ENCODE measurements at places on chromosomes 6 and 20. TPM values are rescaled to one million over a fixed set of nuclear protein-coding genes. Genes with fewer than 3 reads are reported as not detected.

DNA sequence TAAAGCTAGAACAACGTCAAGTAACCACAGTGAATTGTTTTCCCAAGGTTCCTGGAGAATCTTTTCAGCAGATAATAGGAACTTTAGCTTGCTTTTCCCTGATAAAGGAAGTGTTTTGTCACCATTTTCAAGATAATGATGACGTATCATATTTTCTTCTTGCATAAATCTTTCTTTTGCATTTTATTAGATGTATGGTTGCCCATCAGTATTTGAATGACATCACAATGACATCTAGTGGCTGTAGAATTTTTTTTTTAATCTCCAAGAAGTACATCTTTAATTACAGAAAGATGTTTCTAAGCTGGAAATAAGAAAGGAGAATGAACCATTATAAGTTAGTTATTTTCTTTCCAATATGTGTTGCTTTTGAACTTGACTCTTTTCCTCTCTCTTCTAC, 83.0 kb downstream of the CENPW start:
- DNase-seq, result no peak

- DNase-seq, result peak; percentile 77
These were observed 483 bp upstream of the SERPINB1 start for GRCh38 chr6:2842139-2842552.

Gene CCN6
- not detected for total RNA-seq

DNA sequence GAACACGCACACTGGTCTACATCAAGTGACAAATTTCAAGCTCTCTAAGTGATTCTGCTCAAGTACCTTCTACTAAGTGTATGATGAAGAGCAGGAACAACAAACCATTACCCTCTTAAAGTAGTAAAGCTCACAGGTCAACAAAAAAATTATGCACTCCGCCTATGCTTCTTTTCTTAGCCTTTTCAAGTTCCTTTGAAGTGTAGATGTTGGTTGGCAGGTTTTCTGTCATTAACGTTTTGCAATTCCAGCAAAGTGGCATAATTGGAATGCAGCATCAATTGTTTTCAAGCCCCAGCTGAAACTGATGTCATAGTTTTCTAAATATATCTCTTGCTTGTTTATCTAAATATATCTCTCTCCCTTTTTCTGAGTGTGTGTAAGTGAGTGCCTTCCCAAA, 396.9 kb upstream of the EYS start:
- no peak for DNase-seq

- no peak for DNase-seq
These were observed 62.4 kb downstream of the JAG1 start for GRCh38 chr20:10611357-10611756.

DNA sequence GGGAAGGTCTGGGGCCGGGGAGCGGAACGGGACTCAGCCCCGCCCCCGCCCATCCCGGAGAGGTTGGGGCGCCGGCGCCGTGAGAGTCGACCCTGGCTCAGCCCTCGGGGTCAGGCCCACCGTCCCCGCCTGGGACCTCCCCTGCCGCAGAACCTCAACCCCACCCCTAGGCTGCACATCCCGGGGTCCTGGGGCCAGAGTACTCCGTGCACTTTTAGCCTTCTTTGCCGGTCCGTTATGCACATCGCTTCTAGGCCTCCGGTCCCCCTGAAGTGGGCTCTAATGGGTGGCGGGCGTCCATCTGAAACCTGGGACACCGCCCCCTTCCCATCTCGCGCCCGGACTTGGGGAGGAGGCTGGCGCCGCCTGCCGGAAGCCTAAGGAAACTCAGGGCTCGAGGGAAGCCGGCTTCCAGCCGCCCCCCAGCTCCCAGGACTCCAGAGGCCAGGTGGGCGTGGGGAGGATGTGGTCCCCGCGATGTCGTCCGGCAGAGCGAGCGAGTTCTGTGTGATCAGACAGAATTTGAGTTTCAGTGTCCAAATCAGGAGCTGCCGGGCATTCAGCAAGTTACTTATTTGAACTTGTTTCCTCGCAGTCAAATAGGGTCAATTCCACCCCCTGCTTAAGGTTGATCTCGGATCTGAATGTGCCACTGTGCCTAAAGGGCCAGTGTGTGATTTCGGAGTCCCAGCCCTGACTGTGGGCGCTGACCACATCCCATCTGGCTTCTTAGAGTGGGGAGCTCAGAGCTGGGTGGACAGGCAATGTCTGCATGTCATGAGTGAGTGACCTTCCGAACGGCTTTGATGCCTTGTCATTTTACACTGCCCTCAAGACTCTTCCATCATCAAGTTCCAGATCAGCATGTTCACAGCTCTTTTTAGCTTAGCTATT, 47.6 kb downstream of the CPXM1 start:
- no peak for DNase-seq

DNA sequence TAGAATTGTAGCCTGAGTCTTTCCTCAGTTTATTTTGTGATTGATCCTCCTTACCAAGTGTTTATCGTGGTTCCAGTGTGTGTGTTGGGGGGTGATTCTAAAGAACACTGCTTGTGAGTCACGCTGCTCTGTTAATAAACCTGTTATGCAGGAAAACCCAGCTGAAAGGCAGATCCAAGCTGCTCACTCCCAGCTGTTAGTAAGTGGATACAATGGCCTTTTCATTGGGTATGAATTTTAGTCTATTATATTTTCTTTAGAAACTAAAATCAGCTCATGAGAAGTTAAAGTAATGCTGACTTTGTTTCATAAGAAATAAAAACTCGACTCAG, 12.2 kb upstream of the DSTN start:
- no peak for DNase-seq
